ENCODE measurements at places on chromosomes 7 and 10. TPM values are rescaled to one million over a fixed set of nuclear protein-coding genes. Genes with fewer than 3 reads are reported as not detected.

The CCDC172 gene
- total RNA-seq: not detected

The ATP6V0A4 gene
- total RNA-seq: 0.38 TPM

The SPDYE1 gene
- total RNA-seq: not detected

The SLC26A5 gene
- not detected for total RNA-seq

The UCMA gene
- not detected for total RNA-seq

The RBAK gene
- total RNA-seq: 12.9 TPM

The NPY4R2 gene
- not detected for total RNA-seq

The TMEM196 gene
- not detected for total RNA-seq

The PCBD1 gene
- total RNA-seq: 40.3 TPM

The SYNPO2L gene
- not detected for total RNA-seq

Measured in activated T-cell treated with anti-CD3 and anti-CD28 coated beads, Interleukin-2, amount 50 U/mL, for 72 hours (primary cell).